Endodermal cell (in vitro differentiated cells): ENCODE measurements at places on chromosomes 4 and X.
A peak's percentile ranks its signal among the peaks of the same experiment; 100 is the strongest.

DNA sequence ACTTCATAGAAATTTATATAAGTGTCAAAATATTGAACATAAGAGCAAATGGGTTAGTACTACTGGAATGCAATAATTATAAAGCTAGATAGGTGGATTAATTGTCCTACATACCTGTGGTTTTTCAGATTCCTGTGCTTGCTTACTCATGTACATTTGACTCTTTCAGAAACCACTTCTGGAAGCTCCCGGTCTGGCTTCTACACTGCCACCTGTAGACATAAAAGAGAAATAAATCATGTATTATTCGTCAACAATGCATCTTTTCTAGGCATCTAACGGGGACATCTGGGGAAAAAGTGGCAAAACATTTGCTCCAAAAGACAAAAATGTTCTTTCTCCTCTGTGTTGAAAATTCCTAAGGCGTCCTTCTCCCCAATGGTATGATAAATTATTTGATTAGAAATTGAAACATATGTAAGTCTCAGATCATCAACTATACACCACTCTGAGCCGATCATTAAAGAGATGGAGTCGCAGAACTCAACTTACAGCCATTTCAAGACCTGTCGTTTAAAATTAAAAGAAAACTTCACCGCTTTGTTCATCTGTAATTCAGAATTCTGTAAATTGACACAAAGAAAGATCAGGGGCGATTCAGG, 648.7 kb upstream of the DIPK2B start:
- DNase-seq: no peak

GRCh38 chrX:13123247-13123856, 78.9 kb upstream of the FAM9C start:
- DNase-seq: no peak

DNA sequence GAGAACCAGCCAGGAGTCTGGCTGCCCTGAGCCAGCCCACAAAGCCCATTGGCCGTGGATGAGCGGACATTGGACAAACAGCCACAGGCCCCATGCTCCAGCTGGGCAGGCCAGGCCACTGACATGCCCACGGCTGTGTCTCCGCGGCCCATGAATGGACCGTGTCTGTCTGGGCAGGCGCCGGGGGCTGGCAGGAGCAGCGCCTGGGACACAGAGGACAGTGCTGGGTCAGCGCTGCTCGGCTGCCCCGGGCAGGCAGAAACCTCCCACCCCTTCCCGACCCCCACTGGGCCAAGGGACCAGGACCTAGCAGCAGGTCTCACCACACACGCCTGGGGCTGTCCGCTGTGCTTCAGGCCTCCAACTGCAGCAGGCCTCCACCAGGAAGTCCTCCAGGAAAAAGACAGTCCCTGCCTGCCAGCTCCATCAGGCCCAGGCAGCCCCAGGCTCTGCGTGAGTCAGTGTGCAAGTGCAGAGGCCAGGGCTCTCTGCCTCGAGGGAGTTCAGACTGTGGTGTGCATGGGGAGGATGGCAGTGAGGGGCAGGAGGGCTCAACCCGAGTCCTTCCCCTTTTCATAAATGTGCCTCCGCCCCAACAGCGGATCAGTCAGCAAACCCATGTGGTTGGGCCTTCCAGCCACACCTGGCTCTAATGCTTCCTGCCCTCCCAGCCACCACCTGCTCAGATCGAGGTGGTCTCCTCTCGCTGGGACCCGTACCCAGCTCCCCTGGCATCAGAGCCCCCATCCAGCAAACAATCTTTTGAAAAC, 17.2 kb upstream of the FGFR3 start:
- peak; percentile 61 for DNase-seq

GRCh38 chrX:119442286-119442685, 26.0 kb upstream of the SLC25A5 start:
- DNase-seq: no peak

DNA sequence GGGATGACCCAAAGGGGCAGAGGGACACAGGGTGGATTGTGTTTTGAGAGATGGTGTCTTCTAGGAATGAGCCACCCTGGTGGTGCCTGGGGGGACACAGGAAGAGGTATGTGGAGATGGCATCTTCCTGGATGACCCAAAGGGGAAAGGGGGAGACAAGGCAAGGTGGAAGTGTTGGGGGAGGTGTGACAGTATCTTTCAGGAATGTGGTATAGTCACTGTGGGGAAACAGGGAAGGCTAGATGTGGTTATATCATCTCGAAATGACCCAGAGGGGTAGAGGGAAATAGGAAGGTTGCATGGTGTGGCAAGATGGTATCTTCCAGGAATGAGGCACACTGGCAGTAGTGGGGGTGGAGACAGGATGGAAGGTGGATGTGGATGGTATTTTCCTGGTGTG, 62.9 kb downstream of the MAOA start:
- no peak for DNase-seq

GRCh38 chr4:75514949-75515612, 808 bp downstream of the THAP6 start:
- no peak for DNase-seq

GRCh38 chr4:154916068-154916467, 135.0 kb downstream of the RBM46 start:
- no peak for DNase-seq
